Activated CD4-positive, CD25-positive, alpha-beta regulatory T cell (primary cell): ENCODE measurements at places on chromosomes 2 and 18.

DNA sequence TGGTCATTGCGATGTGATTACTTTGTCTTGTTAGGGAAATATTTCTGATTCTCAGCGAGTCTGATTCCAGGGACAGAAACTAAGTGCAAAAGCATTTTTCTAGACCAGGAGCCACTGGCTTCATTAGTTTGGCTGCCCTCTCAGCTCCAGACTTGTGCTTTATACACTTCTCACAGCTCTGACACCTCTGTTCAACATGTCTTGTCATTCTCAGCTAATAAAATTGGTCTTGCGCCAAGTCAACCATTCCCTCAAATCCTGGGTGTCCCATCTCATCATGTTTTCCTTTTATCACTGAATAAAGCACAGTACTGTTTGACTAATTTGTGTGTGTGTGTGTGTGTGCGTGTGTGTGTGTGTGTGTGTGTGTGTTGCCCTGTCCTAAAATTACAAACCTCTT is 215.5 kb upstream of the EPHA4 start:
- no peak for DNase-seq

DNA sequence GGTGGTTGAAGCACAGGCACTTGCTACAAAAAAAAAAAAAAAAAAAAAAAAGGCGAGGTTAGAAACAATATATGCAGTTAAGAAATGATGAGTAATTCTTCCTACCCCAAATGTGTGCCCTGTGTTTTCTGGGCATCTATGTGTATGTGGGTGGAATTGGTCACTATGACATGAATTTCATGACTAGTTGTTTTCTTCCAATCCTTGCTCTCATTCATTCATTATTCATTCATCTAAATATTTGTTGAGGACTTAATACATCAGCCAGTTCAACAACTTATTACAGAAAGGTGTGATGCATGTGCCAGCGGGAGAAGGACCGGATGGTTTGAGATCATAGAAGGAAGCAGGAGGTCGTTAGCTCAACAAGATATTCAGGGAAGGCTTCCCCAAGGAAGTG is 8.3 kb upstream of the EGR4 start:
- no peak for DNase-seq

- DNase-seq = no peak
These were observed 59.0 kb downstream of the SEPTIN10 start for GRCh38 chr2:109554758-109555157.

- DNase-seq = no peak
These were observed 98.7 kb downstream of the TCF4 start for GRCh38 chr18:55489034-55489986.

DNA sequence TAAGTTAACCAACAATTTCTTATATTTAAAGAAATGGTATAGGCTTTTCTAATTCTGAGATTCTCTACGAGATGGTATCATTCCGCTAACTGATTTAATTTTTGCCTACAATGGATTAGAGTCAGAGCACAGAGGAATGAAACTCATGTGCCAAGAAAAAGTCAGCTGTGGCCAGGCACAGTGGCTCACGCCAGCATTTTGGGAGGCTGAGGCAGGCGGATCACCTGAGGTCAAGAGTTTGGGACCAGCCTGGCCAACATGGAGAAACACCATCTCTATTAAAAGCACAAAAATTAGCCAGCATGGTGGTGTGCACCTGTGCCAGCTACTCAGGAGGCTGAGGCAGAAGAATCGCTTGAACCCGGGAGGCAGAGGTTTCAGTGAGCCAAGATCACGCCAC is 17.0 kb upstream of the TTN start:
- no peak for DNase-seq

- no peak for DNase-seq
These were observed 947.5 kb downstream of the CPS1 start for GRCh38 chr2:211503856-211504255.

DNA sequence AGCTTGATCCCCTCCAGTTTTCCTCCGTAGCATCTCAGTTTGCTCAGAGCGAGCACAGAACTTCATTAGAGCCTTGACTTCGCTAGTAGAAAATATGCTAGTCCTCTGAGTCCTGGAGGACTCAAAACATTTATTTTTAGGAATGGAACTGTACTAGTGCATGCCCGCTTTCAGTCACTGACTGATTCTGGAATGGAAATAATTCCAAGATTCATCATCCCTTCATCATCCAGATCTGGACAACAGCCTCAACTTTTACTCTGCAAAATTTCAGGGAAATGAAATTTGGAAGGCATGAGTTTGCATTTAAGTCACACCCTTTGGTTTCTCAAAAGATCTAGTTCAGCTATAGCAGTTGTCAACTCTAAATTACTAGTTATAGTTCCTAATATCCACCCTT is 304.6 kb downstream of the XIRP2 start:
- no peak for DNase-seq

- DNase-seq = no peak
These were observed 104.7 kb upstream of the STPG4 start for GRCh38 chr2:47259829-47260228.

- no peak for DNase-seq
These were observed 153.6 kb downstream of the COL4A4 start for GRCh38 chr2:227010433-227010832.

DNA sequence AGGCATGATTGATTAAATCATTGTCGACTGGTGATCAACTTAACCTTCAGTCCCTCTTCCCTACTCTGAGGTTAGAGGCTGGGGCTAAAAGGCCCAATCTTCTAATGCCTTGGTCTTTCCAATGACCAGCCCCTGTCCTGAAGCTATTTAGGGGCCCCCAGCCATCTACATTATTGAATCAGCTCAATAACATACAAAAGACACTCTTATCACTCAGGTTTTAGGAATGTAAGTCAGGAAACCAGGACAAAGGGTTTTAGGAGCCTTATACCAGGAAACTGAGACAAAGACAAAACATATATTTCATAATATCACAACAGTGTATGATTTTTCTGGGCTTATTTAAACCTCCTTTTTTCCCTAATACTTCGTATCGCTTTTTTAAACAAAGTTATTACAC is 198.6 kb downstream of the RNF152 start:
- DNase-seq = no peak

- no peak for DNase-seq
These were observed 6.7 kb upstream of the DLX2 start for GRCh38 chr2:172109256-172109987.

DNA sequence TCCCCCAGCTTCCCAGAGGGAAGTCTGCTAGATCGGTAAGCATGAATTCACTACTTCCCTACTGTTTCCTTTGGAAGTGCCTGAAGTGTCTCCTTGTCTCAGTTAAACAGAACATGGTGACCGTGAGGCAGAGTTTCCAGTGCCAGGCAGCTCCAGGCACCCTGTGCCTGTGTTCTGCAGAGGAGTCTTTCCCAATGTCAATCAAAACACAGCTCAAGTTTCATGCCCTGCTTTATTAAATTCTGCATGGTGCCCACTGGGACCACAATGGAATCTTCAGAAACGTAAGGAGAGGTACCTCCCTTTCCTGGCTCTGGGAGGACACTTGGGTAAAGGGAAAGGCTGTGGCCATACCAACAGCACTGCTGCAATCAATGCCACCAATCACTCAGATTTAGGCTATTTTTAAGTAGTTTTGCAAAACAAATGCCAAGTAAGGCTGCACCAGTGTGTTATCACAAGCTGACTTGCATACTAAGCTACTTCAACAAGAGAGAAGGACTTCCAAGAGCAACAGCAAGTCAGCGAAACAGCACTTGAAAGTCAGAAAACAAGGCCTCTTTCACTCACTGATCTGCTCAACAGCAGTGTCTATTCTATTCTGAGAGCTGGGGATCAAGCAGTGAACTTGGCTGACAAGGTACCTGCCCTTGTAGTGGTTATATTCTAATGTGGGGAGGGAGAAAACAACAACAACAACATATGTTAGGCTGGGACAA is 14.9 kb downstream of the LPIN2 start:
- DNase-seq = no peak

GRCh38 chr18:26650310-26651268 is 102.2 kb upstream of the KCTD1 start:
- DNase-seq = no peak

- no peak for DNase-seq
These were observed 202.0 kb downstream of the GLI2 start for GRCh38 chr2:120937686-120938044.

GRCh38 chr2:84989927-84990326 is 19.0 kb downstream of the KCMF1 start:
- DNase-seq = no peak

- no peak for DNase-seq
These were observed 83.5 kb downstream of the NCKAP1 start for GRCh38 chr2:182954789-182955188.

DNA sequence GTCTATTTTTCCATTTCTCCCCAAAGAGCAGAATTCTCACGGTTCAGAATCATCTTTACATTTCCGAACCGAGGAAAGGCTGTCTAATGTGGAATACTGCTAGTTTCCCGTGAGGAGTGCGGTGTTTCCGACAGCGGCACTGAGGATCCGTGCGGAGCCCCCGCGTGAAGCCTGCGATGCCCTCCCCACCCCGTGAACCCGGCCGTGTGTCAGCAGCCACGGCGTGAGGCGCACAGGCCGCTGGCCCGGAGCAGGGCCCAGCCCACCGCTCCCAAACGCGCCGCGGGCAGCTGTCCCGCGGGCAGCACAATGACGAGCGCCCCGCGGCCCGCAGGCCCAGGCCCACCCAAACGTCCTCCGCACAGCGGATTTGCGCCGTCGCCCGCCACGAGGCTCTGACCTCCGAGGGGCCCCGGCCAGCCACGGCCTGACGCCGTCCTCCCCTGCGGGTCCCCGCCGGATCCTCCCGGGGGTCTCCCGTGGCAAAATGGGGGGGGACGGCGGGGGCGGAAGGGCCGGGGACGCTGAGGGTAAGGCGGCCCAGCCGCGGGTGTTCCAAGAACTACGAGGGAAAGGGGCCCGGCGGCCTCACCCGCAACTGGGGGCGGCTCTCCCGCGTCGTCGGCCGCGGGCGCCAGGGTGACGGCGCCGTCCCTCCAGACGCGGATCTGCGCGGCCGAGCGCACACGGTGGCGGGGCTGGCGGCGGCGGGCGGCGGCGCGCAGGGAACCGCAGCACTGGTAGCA is 796 bp downstream of the SPIRE1 start:
- no peak for DNase-seq
